Lower lobe of right lung (tissue), 2 donors: ENCODE measurements at places on chromosomes 7 and 10. TPM values are rescaled to one million over a fixed set of nuclear protein-coding genes. Genes with fewer than 3 reads are reported as not detected.
A peak's percentile ranks its signal among the peaks of the same experiment; 100 is the strongest.

Gene CFAP70
- total RNA-seq, result 11.3 TPM

DNA sequence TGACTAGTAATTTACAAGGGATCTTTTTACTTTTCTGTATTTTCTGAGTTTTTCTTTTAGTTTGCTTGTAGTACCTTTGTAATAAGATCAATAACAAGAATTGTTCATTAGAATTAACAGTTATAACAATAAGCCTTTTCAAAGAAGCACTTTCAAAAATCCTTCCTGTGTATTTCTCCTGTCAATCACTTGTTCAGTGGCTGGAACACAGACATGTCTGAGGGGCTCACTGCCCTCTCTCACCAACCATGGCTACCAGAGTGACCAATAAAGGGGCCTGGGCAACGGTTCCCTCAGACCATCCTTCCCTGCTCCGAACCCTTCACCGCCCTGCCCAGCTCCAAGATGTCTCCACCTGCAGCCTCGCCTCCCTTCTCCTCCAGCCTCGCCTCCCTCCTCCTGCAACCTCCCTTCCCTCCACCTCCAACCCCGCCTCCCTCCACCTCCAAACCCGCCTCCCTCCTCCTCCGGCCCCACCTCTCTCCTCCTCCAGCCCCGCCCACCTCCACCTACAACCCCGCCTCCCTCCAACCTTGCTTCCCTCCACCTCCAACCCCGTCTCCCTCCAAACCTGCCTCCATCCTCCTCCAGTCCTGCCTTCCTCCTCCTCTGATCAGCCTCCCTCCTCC is 353.4 kb downstream of the TNS3 start:
- H3K27ac ChIP-seq, result no peak overlapping the region
- no peaks in the 10 kb centered on the region for H3K4me1 ChIP-seq
- no peaks in the 10 kb centered on the region for H3K36me3 ChIP-seq
- no peak for DNase-seq

- DNase-seq, result no peak
- H3K4me1 ChIP-seq, result peaks cover 21% of the 10 kb centered on the region
- H3K36me3 ChIP-seq, result no peaks in the 10 kb centered on the region
- peak overlapping the region; percentile 51 for H3K4me3 ChIP-seq
- H3K27ac ChIP-seq, result no peak overlapping the region
Measured at GRCh38 chr7:45922810-45923209, 1.7 kb upstream of the IGFBP3 start.

DNA sequence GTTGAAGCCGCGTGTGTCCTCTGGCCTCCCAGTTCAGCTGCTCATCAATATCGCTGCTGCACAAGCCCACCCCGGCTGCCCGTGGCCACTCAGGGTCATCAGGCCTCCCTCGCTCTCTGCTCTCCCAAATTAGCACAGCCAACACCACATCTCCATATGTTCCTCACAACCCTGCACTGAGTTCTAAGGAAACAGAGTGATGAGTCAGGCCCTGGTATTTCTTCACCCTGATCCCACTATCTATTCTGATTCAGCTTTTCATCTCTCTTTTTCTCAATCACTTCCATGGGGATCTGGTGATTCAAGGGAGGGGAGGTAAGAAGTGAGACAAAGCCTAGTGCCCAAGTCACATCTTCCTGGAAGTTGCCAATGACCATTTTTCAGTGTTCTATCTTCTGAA is 23.8 kb downstream of the CYTH3 start:
- H3K4me3 ChIP-seq, result no peak overlapping the region
- peaks cover 31% of the 10 kb centered on the region for H3K4me1 ChIP-seq
- no peaks in the 10 kb centered on the region for H3K36me3 ChIP-seq
- no peak for DNase-seq
- no peaks in the 10 kb centered on the region for H3K27me3 ChIP-seq

DNA sequence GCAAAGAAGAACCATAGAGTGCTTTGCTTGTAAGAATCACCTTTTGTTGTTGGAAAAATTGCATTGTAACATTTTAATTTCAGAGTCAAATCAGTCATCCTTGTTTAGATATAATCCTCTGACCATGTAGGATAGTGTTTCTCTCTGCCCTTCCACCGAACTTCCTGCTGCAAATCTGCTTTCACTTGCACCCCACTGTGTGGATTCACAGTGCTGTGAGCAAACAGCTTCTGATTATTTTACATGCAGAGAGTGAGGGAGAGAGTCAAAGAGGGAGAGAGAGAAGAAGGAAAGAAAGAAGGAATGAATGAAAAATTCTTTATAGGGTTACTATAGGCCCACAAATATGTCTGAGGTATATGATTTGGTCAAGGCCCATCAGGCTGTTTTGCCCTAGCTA is 30.0 kb upstream of the SEM1 start:
- no peak for DNase-seq
- no peaks in the 10 kb centered on the region for H3K36me3 ChIP-seq
- peaks cover 9% of the 10 kb centered on the region for H3K27me3 ChIP-seq
- no peak overlapping the region for H3K27ac ChIP-seq
- H3K4me1 ChIP-seq, result no peaks in the 10 kb centered on the region

DNA sequence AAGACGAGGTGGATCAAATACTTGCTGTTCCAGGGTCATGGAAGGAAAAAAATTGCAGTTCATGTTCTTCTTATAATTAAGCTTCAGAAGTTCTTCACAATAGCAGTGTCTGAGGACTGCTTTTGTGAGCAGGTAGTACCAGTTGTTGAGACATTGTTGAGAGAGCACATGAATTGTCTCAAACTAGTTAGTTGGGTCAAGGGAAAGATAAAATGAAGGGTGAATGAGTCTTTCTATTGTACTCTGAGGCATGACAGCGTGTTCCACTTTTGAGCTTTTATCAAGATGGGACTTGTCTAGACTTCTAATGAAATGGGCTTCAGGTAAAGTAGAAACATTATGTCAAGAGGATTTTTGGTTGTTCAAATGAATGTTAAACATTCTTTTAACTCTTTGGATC is 26.0 kb downstream of the KAT6B start:
- no peaks in the 10 kb centered on the region for H3K27me3 ChIP-seq
- H3K4me3 ChIP-seq, result no peak overlapping the region

GRCh38 chr10:58335306-58336005 is 650 bp downstream of the UBE2D1 start:
- no peaks in the 10 kb centered on the region for H3K36me3 ChIP-seq
- no peaks in the 10 kb centered on the region for H3K27me3 ChIP-seq
- peak overlapping the region; percentile 82 for H3K27ac ChIP-seq

Gene CEP55
- 1.4 TPM for total RNA-seq

- peak; percentile 64 for DNase-seq
- H3K36me3 ChIP-seq, result peaks cover 99% of the 10 kb centered on the region
- no peaks in the 10 kb centered on the region for H3K27me3 ChIP-seq
- H3K27ac ChIP-seq, result peak overlapping the region; percentile 46
- H3K4me3 ChIP-seq, result no peak overlapping the region
- H3K4me1 ChIP-seq, result peaks cover 80% of the 10 kb centered on the region
Measured at GRCh38 chr7:130884437-130885417, 150.7 kb upstream of the KLF14 start.

Gene TAC1
- total RNA-seq, result not detected

- H3K36me3 ChIP-seq, result no peaks in the 10 kb centered on the region
- H3K27ac ChIP-seq, result no peak overlapping the region
- no peak overlapping the region for H3K4me3 ChIP-seq
- H3K4me1 ChIP-seq, result peaks cover 21% of the 10 kb centered on the region
- DNase-seq, result no peak
- H3K27me3 ChIP-seq, result no peaks in the 10 kb centered on the region
Measured at GRCh38 chr10:12717981-12718707, 283.4 kb downstream of the CCDC3 start.

Gene PLEKHS1
- total RNA-seq, result 7.0 TPM

DNA sequence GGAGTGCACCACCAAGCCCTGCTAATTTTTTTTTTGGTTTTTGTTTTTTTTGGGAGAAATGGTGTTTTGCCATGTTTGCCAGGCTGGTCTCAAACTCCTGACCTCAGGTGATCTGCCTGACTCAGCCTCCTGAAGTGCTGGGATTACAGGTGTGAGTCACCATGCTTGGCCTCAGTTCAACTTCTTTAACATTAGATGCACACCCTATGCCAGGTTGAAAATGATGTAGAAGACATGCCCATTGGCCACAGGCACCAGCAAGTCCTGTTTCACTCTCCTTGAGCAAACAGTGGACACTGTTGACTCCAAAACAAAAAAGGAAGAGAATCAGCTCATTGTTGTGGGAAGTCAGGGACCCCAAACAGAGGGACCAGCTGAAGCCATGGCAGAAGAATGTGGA is 1205.3 kb downstream of the REEP3 start:
- no peak for DNase-seq
- H3K4me3 ChIP-seq, result no peak overlapping the region
- no peak overlapping the region for H3K27ac ChIP-seq
- H3K27me3 ChIP-seq, result no peaks in the 10 kb centered on the region

DNA sequence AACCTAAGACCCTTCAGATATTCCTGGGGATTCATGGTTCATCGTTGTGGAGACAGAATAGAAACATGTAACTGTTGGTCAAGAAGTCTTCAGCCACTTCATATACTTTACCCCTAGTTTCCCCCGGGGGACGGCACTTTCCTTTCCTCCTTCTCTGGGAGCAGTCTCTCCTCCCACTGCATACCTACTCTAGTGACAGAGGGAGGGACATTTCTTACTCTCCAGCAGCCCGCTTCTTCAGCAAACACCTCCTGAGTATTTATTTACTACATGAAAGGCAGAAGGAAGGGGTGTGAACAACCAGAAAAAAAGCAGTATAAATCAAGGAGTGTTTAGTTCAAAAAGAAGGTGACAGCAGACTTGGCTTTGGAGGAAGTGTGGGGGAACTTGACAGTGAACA is 69.0 kb downstream of the LHFPL3 start:
- no peak overlapping the region for H3K4me3 ChIP-seq
- no peaks in the 10 kb centered on the region for H3K36me3 ChIP-seq
- H3K4me1 ChIP-seq, result no peaks in the 10 kb centered on the region
- no peak overlapping the region for H3K27ac ChIP-seq
- no peaks in the 10 kb centered on the region for H3K27me3 ChIP-seq
- no peak for DNase-seq

- no peaks in the 10 kb centered on the region for H3K27me3 ChIP-seq
- no peaks in the 10 kb centered on the region for H3K4me1 ChIP-seq
- no peaks in the 10 kb centered on the region for H3K36me3 ChIP-seq
- H3K4me3 ChIP-seq, result no peak overlapping the region
Measured at GRCh38 chr7:45681596-45682357, 107.6 kb downstream of the ADCY1 start.

DNA sequence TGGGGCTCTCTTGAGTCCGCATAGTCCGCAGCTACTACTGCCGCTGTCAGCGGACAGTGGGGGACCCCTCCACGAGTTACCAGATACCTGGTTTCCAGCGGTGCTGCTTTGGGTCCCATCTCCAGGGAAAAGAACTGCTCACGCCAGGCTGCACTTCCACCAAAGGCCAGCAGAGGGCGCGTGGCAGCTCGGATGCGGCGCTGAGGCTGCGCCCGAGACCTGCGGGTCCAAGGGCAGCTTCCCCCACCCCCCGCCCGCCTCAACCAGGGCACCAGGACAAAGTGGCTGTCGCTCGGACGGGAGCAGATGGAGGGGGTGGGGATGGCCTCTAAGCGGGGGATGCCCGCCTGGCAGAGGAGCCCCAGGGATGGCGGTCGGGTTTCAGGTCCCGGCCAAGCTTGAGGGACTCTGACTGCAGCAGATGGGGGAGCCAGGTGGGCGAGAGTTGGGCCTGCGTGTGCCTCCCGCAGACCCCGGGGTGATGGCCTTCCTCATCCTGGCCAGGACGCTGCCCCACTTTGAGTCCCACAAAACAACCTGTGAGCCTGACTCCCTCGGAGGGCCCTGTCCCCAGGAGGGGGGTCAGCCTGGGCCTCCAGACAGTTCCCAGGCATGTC is 23.8 kb upstream of the ZNF735 start:
- peak; percentile 54 for DNase-seq
- H3K27ac ChIP-seq, result no peak overlapping the region
- H3K4me1 ChIP-seq, result no peaks in the 10 kb centered on the region
- peaks cover 31% of the 10 kb centered on the region for H3K27me3 ChIP-seq
- no peaks in the 10 kb centered on the region for H3K36me3 ChIP-seq
- no peak overlapping the region for H3K4me3 ChIP-seq

GRCh38 chr10:26326851-26327250 is 110.3 kb downstream of the GAD2 start:
- H3K4me3 ChIP-seq, result no peak overlapping the region
- H3K4me1 ChIP-seq, result no peaks in the 10 kb centered on the region
- no peaks in the 10 kb centered on the region for H3K27me3 ChIP-seq
- no peak for DNase-seq
- H3K36me3 ChIP-seq, result no peaks in the 10 kb centered on the region

DNA sequence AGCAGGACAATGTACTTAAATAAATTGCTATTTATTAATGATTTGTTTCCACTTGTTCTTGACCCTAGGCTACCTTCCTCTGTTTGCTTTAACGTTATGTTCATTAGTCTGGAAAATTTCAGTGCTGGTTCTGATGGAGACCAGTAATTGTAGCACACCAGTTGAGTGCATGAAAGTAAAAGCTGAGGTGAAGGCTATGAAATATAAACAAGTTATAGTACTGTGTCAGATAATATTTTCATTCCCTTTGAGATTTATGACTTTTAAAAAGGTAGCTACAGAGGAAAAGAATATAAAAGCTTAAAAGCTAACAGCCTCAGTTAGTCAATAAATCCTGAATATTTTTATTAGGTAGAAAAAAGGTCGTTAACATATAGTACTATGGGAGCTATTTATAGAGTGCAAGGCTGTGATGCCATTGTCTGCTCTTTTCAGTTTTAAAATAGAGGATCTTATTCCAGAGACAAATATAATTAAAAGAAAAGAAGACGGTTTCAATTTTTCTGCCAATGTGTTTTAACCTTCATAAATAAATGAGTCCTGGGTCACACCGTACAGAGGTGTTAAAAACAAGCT is 351.8 kb upstream of the ETV1 start:
- no peak for DNase-seq
- H3K27ac ChIP-seq, result no peak overlapping the region
- no peaks in the 10 kb centered on the region for H3K36me3 ChIP-seq
- H3K4me3 ChIP-seq, result no peak overlapping the region
- H3K4me1 ChIP-seq, result no peaks in the 10 kb centered on the region
- H3K27me3 ChIP-seq, result no peaks in the 10 kb centered on the region

GRCh38 chr7:129721068-129721467 is 109.5 kb downstream of the NRF1 start:
- no peaks in the 10 kb centered on the region for H3K4me1 ChIP-seq
- H3K27me3 ChIP-seq, result no peaks in the 10 kb centered on the region
- no peak for DNase-seq
- H3K36me3 ChIP-seq, result peaks cover 75% of the 10 kb centered on the region

GRCh38 chr7:30633223-30633622 is 38.5 kb downstream of the GARS1 start:
- peak overlapping the region; percentile 43 for H3K27ac ChIP-seq
- DNase-seq, result no peak
- no peaks in the 10 kb centered on the region for H3K27me3 ChIP-seq
- no peaks in the 10 kb centered on the region for H3K4me1 ChIP-seq
- H3K4me3 ChIP-seq, result no peak overlapping the region
- peaks cover 74% of the 10 kb centered on the region for H3K36me3 ChIP-seq

Gene ACADSB
- 24.0 TPM for total RNA-seq

Gene TNS3
- total RNA-seq, result 174 TPM

DNA sequence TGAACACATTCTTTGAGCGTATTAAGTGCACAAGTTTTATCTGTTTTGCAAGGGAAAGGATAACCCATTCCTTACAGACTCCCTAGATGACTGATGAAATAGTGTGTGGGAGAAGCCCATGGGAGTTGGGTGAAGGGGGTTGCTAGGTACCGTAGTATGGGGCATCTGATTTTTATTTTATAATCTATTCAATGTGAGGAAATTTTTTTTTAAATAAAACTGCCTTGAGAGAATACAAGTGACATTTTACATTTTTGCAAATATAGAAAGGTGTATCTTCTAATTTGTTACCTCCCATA is 1.4 kb downstream of the BTAF1 start:
- no peak for DNase-seq
- peaks cover 17% of the 10 kb centered on the region for H3K4me1 ChIP-seq
- H3K27me3 ChIP-seq, result no peaks in the 10 kb centered on the region
- no peak overlapping the region for H3K27ac ChIP-seq

Gene IL15RA
- total RNA-seq, result 28.5 TPM
